Activated CD8-positive, alpha-beta T cell treated with anti-CD3 and anti-CD28 coated beads for 36 hours (primary cell): ENCODE measurements at places on chromosomes 1 and 21. TPM values are rescaled to one million over a fixed set of nuclear protein-coding genes. Genes with fewer than 3 reads are reported as not detected.

GRCh38 chr21:42554251-42554961, 40.8 kb downstream of the SLC37A1 start:
- no peak overlapping the region for H3K4me3 ChIP-seq
- no peak overlapping the region for H3K27ac ChIP-seq

- H3K4me1 ChIP-seq: peaks cover 14% of the 10 kb centered on the region
- no peak overlapping the region for H3K27ac ChIP-seq
- peaks cover 17% of the 10 kb centered on the region for H3K36me3 ChIP-seq
- H3K4me3 ChIP-seq: no peak overlapping the region
- no peaks in the 10 kb centered on the region for H3K27me3 ChIP-seq
- no peak for DNase-seq
Measured at GRCh38 chr1:92376345-92376744, 77.5 kb downstream of the RPAP2 start.

DNA sequence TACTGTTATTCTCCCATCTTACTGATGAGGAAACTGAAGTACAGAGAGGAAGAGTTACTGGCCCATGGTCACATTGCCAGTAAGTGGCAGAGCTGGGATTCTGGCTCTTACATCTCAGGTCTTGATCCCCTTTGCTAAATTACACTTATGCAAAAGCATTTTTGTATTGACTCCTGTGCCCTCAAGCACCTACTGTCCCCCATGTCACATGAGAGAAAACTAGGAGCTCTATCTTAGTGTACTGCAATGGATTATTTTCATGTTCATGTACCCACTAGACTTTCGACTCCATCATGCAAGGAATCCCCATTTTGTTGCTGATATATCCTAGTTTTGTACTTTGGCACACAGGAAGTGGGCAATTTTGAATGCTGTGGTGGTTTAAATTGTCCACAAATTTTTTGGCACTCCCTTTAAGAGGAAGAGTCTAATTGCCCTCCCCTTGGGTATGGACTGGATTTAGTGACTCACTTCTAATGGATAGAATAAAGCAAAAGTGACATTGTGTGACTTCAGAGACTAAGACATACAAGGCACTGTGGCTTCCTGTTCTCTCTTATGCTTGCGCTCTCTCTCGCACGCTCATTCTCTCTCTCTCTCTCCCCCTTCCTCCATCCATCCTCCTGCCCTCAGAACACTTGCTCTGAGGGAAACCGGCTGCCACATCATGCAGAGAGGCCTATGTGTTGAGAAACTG, 43.5 kb upstream of the JAK1 start:
- no peaks in the 10 kb centered on the region for H3K27me3 ChIP-seq
- peaks cover 12% of the 10 kb centered on the region for H3K36me3 ChIP-seq
- peaks cover 34% of the 10 kb centered on the region for H3K4me1 ChIP-seq
- H3K4me3 ChIP-seq: peak overlapping the region; percentile 20
- peak; percentile 34 for DNase-seq

- peak overlapping the region; percentile 60 for H3K4me3 ChIP-seq
- H3K4me1 ChIP-seq: peaks cover 27% of the 10 kb centered on the region
- H3K27ac ChIP-seq: peak overlapping the region; percentile 62
- peaks cover 9% of the 10 kb centered on the region for H3K36me3 ChIP-seq
- no peak for DNase-seq
Measured at GRCh38 chr1:155250246-155250632, 5.0 kb downstream of the ENTREP3 start.

DNA sequence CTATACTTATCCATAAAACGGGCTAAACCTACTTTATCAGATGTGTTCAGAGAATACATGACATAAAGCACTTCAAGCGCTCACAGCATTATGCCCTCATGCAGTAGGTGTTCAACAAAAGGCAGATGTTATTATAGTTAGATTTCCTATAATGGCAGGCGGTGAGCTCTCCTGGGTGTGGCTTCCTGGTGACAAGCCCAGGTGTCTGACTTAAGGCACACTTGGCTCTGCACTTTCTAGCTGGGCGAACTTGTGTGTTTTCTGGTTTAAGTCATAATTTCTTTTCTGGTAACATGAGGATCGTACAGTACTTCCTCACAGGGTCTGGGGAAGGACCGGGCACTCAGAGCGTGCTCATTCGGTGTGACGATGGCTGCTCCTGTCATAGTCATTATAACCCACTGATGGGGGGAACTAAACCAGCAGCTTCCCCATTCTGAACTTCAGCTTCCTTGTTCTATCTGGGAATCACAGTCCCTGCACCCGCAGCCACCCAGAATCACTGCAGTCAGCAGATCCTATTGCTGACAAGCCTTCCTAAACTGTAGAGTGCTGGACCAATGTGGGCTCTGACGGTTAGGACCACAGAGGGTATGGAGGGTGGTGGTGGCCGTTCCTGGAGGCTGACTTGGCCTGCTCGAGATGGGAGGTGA, 52.8 kb downstream of the IGSF21 start:
- H3K36me3 ChIP-seq: no peaks in the 10 kb centered on the region
- DNase-seq: no peak
- H3K27me3 ChIP-seq: peaks cover 5% of the 10 kb centered on the region
- H3K4me1 ChIP-seq: no peaks in the 10 kb centered on the region

MAP3K21 gene
- 2.7 TPM for total RNA-seq

NCAM2 gene
- not detected for total RNA-seq

OR2L5 gene
- total RNA-seq: not detected
